ENCODE measurements at places on chromosomes 7 and 10.
A peak's percentile ranks its signal among the peaks of the same experiment; 100 is the strongest.

DNA sequence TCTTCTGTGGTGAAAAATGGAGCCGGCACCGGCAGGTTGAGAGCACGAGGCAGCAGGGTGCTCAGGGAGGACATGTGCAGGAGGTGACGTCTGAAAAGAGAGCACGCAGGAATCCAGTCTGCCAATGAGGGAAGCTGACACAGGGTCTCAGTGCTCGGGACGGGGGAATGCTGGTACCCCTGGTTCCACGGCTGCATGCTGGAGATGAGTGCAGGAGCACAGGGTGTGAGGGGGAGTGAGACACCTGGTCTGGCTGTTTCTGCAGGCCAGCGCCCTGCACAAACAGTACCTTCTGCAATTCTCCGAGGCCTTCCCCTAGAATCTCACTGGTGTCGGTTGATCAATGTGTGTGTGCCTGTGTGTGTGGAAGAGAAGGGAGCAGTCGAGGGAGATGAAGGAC lies 72.7 kb downstream of the VOPP1 start:
- DNase-seq = peak; percentile 41

GRCh38 chr10:11017570-11018431 lies at the start of gene CELF2:
TSS of gene CELF2 (plus strand) at chr10:11017872. CDS start at chr10:11018090, 218 bp downstream.
- peak; percentile 74 for DNase-seq

- no peak for DNase-seq
These were observed 20.3 kb upstream of the GIMAP2 start for GRCh38 chr7:150665089-150665748.

DNA sequence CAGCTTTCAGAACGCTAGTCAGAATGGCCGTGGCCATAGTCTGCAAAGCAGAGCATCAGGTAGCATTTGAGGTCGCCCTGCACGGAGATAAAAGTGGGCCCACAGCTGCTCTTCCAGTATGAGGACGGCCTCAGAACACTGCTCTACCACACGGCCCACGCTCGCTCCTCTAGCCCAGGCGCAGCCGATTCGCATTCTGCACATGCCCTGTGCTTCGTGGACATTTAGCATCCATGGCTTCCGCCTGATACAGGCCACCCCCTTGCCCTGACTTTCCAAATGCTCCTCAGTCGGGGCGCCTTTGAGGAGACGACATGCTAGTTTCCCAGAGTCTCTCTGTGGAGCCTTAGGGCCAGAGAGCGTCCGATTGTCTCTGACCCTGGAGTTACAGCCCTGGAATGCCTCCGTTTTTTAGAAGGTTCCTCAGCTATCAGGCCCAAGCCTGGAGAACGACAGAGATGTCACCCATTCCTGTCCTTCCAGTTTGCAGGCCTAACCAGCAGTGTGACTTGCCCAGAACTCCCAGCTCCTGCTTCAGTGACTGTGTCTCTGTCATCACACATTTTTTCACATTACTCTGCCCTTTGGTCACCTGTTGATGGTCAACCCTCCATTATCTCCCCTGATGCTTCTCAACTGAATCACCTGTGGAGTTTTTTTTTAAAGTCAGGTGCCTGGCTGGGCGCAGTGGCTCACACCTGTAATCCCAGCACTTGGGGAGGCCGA lies 14.3 kb downstream of the STRA8 start:
- no peak for DNase-seq

GRCh38 chr10:11824376-11824775 lies 1.2 kb downstream of the PROSER2 start:
- no peak for DNase-seq

DNA sequence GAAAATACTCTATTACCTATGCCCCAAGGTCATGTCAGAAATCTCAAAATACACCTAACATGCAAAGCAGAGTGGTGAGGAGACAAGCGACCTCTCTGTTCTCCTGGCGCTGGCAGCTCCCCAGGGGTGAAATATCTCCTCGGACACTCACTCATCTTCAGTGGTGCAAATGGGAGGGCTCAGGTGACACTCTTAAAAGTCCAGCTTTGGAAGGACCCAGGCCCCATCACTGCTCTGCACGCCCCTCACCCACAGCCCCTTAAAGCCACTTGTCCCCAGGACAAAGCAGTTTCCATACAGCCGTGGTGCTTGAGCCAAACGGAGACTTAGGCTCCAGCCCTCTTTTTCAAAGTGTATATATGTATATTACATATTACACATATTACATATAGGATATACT lies 12.4 kb downstream of the PRKAG2 start:
- no peak for DNase-seq

- DNase-seq = peak; percentile 43
These were observed 90.4 kb downstream of the CHST15 start for GRCh38 chr10:124003070-124003419.

DNA sequence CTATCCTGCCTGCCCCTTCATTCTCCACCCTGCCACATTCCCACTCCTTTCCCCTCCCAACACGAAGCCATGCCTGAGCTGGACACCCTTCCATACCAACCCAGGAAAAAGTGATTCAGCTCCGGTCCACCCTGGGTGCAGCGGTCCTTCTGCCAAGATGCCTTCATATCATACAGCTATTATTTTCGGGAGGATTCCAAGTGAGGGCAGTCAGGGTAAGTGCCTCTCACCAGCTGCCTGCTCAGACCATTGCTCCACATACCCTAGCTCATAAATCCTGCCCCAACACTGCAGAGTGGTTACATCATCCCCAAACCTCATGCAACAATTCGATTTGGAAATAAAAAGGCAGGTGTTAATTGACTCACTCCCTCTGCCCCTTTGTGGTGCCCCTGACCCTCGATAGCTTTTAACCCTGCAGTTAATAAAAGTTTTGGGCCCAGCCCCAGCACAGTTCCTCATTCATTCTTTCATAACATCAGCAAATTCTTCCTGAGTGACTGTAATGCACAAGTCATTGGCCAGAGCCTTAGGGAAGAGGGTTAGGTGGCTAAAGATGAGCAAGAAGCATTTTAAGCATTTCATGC lies 42.6 kb downstream of the ZNF503 start:
- DNase-seq = no peak

- DNase-seq = no peak
These were observed 867 bp downstream of the ATP6V0E2 start for GRCh38 chr7:149874644-149875028.

DNA sequence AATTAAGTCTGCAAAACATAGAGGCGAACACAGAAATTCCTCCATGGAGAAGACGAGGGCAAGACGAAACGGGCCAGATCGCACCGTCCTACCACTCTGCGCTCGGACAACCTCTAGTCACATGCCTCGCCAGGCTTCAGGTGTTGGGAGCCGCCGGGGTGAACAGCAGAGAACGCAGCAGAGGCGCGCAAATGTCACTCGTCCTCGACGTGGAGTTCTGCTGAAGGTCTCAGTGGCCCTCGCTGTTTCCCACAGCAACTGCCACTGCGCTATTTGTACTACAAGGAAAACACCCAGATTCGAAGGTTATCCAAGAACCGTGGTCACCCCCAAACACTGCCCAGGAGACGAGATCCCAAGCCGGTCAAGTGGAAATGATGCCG lies 9.2 kb downstream of the CTBP2 start:
- no peak for DNase-seq

GRCh38 chr10:132616170-132616995 lies 78.8 kb downstream of the INPP5A start:
- no peak for DNase-seq

DNA sequence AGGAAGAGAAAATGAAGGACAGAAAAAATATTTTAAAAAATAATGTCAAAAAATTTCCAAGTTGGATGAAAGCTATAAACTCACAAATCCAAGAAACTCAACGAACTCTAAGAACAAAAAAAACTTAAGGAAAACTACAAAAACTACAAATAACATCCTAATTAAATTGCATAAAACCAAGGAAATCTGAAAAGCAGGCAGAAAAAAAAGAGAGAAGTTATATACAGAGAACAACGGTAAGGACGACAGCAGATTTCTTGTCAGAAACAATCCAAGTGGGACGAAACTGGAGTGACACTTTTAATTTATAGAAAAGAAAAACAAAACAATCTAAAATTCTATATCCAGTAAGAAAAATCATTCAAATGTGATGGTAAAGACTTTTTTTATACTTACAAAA lies 122.2 kb upstream of the LYZL1 start:
- DNase-seq = no peak

DNA sequence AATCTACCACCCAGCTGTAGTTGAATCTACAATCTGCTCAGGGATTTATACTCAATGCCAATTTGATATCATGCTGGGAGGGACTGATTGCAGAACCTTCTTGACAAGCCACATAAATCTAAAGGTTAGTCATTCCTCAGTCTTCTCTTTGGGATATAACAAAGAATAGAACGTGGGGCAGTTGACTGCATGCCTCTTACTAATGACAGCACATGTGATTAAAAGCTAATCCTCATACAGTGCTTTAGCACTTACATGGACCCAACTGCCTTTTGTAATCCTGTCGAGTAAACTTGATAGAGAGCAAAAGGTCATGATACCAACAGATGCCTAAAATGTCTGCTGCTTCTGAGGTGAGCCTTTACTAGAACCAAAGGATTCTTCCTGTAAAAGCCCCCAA lies 12.3 kb downstream of the KLHL7 start:
- no peak for DNase-seq

- DNase-seq = no peak
These were observed 18.6 kb upstream of the GATA3 start for GRCh38 chr10:8035641-8036470.

GRCh38 chr10:30215623-30216022 lies 133.5 kb downstream of the MTPAP start:
- no peak for DNase-seq

DNA sequence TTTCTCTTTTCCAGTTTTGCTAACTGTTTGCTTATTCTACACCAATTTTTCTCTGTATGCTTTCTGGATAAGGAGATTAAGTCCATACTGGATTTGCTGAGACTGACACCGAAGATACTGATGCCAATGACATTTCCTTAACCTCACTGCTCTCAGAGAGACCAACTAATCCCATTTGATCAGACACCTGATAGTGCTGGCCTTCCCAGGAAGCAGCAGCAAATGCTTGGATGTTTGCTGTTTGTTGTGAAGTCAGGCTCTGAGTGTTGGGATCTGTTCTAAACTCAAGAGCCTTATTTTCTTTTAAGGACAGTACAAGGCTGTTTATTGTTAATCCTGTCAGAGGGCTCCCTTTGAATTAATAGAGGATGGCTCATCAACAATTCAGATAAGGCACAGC lies 143.3 kb downstream of the ANK3 start:
- DNase-seq = no peak

DNA sequence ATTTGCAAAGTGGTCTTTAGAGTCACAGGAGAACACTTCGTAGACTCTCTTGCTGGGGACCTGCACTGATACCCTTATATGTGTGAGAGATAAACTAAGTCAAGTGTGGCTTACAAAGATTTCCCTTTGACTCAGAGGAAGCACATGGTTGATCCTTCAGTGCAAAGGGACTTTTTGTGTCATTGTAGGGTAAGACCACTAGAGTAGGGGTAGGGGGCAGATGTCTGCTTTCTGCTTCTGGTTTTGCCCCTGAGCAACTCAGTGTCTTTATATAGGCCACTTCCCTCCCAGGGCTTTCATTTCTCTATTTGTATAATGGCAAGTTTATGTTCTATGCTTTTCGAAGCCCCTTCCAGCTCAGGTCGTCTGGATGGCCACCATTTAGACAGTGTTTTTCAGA lies 281.7 kb downstream of the SORCS3 start:
- no peak for DNase-seq

DNA sequence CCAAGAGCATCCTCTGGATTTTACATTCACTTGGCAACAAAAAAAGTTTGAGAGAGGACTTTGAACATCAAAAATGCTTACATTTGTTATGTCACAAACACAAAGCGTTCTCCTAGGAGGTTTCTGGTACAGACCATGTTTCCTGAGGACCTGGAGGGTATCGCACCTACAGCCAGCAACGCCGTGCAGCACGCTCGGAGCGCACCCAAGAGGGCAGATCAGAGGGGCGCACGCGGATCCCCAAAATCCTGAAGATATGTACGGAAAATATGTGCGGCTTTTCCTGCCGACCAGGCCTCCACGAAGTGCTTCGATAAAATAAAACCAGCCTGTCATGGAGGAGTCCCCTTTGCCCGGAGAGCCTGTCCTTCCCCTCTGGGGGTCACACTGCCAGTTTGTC lies 454.9 kb downstream of the DNAJB6 start:
- no peak for DNase-seq

GRCh38 chr10:24465124-24465874 lies 256.4 kb downstream of the KIAA1217 start:
- no peak for DNase-seq

GRCh38 chr10:112986544-112987190 lies 36.6 kb downstream of the TCF7L2 start:
- no peak for DNase-seq

DNA sequence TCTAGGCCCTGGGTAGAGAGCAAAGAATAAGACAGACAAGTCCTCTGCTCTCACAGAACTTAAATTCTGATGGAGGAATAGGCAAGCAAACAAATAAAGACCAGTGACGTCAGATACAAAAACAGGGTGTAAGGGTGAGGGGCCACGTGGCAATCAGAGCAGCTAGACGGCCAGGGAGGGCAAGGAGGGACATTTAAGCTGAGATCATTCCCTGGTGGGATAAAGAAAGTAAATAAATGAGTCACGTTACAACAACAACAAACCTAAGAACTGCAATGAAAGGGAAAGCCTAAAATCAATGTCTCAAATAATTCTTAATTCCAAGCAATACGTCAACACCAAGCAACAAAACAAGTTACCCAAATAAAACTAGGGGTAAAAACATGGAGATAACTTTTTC lies 21.8 kb downstream of the STN1 start:
- DNase-seq = no peak

GRCh38 chr10:89262086-89263051 lies 10.8 kb upstream of the LIPA start:
- no peak for DNase-seq

DNA sequence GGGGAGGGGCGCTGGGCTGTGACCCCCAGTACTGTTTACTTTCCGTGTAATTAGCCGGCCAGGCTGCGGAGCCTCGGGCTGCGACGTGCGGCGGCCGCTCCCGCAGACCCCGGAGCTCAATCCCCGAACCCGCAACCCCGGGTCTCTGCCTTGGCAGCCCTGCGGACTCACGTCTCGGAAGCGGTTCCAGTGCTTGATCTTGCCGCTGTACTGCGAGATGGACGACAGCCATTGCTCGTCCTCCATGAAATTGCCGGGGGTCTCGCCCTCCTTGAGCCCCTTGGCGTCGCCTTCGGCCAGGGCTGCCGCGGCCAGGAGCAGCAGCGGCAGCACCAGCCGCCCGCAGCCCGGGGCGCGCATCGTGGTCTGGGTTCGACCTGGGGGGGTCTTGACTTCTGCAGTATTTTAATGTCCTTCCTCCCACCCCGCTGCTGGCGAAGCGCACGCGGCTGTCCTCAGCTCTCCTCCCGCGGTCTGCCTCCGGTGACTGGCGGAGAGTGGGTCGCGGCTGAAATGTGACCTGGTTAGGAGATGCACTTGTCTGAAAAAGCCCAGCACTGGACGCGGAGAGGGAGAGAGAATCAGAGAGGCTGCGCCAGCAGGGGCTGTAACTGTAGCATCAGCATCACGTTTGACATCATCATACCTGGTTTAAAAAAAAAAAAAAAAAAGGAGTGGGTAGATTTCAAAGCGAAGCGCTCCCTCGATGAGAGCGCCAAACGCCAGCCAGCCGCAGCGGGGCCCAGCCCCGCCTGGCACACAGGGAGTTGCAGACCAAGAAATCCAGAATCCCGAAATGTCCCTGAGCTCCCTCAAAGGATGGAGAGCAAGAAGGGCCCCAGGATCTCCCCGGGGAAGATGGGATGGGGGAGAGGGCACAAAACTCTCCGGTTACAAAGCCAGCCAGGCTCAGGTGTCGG lies at the start of gene SPOCK2:
Gene SPOCK2, minus strand, starts transcription at position 583 of the 920 bp plus-strand sequence. Its CDS starts 223 bp downstream, at position 360.
- DNase-seq = no peak

- DNase-seq = no peak
These were observed 74.5 kb downstream of the SYPL1 start for GRCh38 chr7:106037489-106038176.

Measured in sciatic nerve (tissue), 2 donors.